ENCODE measurements at places on chromosomes 16 and 17. TPM values are rescaled to one million over a fixed set of nuclear protein-coding genes. Genes with fewer than 3 reads are reported as not detected.

GRCh38 chr17:27518545-27519521 lies 62.6 kb downstream of the KSR1 start:
- H3K27ac ChIP-seq, result no peak overlapping the region
- H3K4me3 ChIP-seq, result no peak overlapping the region
- no peaks in the 10 kb centered on the region for H3K4me1 ChIP-seq
- DNase-seq, result no peak
- H3K36me3 ChIP-seq, result no peaks in the 10 kb centered on the region

DNA sequence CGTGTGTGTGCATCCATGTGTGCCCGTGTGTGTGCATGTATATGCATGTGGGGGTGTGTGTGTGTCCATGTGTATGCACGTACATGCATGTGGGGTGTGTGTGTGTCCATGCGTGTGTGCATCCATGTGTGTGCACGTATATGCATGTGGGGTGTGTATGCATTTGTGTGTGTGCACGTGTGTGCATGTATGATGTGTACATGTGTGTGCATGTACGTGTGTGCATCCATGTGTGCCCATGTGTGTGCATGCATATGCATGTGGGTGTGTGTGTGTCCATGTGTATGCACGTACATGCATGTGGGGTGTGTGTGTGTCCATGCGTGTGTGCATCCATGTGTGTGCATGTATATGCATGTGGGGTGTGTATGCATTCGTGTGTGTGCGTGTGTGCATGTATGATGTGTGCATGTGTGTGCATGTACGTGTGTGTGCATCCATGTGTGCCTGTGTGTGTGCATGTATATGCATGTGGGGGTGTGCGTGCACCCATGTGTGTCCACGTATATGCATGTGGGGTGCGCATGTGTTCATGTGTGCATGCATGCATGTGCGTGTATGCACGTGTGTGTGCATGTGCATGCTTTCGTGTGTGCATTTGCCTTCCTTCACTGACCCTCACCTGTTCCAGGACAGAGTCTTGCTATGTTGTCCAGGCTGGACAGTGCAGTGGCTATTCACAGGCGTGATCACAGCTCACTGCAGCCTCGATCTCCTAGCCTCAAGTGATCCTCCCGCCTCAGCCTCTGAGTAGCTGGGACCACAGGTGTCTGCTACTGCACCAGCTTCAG lies 129.6 kb upstream of the TNRC6C start:
- H3K36me3 ChIP-seq, result no peaks in the 10 kb centered on the region
- DNase-seq, result no peak
- H3K27ac ChIP-seq, result no peak overlapping the region
- H3K4me1 ChIP-seq, result peaks cover 9% of the 10 kb centered on the region

DNA sequence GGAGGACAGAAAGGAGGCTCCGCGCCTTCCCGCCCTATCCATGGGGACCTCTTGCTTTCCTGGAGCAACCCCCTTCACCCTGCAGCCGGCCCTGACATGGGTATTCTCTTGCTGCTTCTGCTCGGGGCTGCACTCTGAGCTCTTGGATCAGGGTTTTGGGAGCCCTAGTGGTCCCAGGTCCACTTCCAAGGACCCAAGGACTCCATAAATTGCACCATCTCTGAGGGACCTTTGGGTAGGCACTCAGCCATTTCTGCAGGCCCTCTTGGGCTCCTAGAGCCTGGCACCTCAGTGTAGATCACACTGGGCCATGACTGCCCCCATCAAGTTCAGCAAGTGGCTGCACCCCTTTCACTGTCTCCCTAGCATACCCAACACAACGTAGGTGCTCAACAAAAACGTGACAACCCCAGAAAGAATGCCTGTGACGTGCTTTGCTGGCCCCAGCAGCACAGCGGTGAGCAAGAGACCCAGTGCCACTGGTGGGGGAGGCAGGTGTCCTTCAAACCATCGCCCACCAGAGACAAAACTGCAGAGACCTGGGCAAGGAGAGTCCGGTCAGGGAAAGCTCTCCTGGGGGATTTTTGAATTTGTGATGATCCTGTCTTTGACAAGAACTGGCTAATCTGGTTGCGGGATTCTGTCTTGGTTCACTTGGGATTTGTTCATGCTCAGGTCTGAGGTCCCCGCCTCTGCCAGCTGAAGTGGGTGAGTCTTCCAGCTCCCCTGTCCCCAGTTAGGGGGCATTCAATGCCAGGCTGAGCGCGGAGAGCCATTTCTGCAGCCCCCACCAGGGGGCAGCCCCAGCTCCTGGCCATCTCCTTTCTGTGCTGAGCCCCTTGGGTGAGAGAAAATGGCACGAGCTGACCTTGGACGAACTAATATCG lies 2.5 kb upstream of the RAB11FIP4 start:
- H3K27ac ChIP-seq, result no peak overlapping the region
- H3K4me3 ChIP-seq, result no peak overlapping the region
- no peaks in the 10 kb centered on the region for H3K27me3 ChIP-seq
- H3K36me3 ChIP-seq, result no peaks in the 10 kb centered on the region
- no peaks in the 10 kb centered on the region for H3K4me1 ChIP-seq

SLC52A1 gene
- 0.44 TPM for total RNA-seq
